ENCODE measurements at places on chromosomes 12 and 14. TPM values are rescaled to one million over a fixed set of nuclear protein-coding genes. Genes with fewer than 3 reads are reported as not detected.

DNA sequence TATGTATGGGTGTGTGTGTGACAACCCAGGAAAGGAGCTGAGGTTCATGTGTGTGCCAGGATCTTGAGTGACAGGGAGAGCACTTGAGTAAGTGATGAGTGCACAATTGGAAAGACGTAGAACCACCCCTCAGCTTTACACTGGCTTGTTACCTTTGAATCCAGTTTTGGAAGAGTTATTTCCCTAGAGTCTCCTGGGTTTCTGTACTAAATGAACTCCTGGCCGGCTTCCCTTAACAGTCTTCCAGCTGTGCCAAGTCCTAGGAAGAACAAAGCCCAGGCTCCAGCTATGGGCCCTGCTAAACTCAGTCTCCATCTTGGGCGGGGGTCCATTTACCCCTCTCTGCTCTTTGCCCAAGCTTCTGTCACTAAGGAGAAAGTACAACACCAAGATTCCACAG, 19.7 kb upstream of the NR1H4 start:
- peak; percentile 38 for DNase-seq
- H3K27ac ChIP-seq: no peak overlapping the region
- no peak overlapping the region for H3K4me3 ChIP-seq
- no peaks in the 10 kb centered on the region for H3K36me3 ChIP-seq
- peaks cover 15% of the 10 kb centered on the region for H3K4me1 ChIP-seq

DNA sequence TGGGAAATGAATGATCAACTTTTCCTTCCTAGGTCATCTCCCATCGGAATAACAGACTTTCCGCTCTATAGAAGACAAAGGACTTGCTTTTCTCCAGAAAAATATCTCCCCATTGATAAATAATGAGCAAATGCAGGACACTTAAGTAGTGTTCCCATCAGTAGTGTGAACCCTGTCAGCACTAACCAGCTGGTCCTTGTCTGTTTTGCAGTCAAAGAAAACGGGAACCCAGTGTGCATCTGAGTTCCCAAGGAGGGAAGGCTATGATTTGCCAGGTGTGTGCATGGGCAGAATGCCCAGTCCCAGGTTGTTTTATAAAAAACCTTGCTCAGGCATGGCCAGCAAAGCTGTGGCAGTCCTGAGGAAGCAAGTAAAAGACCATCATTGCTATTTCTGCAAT, 256.5 kb upstream of the HMGA2 start:
- H3K36me3 ChIP-seq: no peaks in the 10 kb centered on the region
- no peak for DNase-seq
- no peak overlapping the region for H3K4me3 ChIP-seq
- H3K4me1 ChIP-seq: peaks cover 4% of the 10 kb centered on the region

The CDH24 gene
- polyA plus RNA-seq: 2.1 TPM

DNA sequence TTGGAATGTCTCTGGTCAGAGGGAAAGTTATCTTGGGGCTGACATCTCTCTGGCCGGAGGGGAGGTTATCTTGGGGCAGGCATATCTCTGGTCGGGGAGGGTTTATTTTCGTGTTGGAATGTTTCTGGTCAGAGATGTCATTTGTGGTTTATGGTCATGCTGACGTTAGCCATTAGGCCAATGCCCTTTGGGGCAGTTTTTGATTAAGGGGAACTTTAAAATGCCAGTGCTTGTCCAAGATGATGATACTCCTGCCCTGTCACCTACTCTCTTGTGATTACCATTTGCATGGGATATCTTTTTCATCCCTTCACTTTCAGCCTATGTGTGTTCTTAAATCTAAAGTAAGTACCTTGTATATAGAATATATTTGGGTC, 29.0 kb upstream of the A2M start:
- no peak overlapping the region for H3K4me3 ChIP-seq
- no peaks in the 10 kb centered on the region for H3K4me1 ChIP-seq
- no peaks in the 10 kb centered on the region for H3K36me3 ChIP-seq

The KRT74 gene
- not detected for polyA plus RNA-seq

- no peak overlapping the region for H3K4me3 ChIP-seq
- DNase-seq: no peak
- H3K36me3 ChIP-seq: no peaks in the 10 kb centered on the region
- H3K27me3 ChIP-seq: no peaks in the 10 kb centered on the region
Measured at GRCh38 chr12:3958534-3958933, 85.3 kb upstream of the PARP11 start.

DNA sequence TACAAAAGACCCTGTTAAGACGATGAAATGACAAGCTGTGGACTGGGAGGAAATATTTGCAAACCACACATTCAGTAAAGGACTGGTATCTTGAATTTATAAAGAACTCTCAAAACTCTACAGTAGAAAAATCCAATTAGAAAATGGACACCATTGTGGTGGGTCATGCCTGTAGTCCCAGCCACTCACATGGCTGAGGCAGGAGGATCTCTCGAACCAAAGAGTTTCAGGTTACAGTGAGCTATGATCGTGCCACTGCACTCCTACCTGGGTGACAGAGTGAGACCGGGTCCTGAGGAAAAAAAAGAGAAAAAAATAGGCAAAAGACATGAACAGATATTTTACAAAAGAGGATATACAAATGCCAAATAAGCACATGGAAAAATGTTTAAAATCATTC, 41.9 kb downstream of the TTC6 start:
- H3K27ac ChIP-seq: no peak overlapping the region
- H3K27me3 ChIP-seq: no peaks in the 10 kb centered on the region
- H3K36me3 ChIP-seq: no peaks in the 10 kb centered on the region
- no peak for DNase-seq

DNA sequence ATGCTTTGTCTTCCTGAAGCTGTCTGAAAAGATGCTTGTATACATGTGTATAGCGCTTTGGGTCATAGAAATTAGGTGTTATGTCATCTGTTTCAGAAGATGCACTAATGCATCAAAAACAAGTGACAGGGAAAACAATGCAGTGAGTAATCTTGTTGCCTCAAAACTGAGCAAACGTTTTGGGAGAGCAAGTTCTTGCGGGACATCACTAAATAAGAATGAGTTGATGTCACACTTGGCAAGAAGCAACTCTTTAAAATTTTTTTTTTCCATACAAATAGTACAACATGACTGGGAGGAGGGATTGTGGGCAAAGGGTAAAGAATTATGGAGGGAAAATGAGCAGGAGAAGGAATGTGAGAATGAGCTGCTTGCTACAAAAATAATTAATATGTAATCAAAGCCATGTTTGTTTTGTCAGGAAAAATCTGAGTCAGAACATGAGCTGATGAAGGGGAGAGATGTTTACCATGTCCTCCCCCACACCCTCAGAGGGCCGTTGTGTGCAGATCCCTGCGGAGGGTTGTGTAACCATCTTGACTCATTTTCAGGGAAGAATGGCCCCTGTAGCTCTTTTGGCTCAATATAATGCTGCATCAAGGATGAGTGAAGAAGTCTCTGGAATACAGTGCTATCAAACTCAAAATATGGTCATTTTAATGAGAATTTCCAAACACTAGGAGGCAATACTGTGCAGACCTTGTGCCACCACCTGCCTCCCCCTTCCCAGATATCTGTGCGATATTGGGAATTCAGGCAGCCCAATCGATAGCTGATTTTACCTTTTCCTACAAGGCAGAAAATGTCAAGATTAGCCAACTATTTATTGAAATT, 41.4 kb downstream of the BORCS5 start:
- DNase-seq: peak; percentile 90
- H3K4me1 ChIP-seq: no peaks in the 10 kb centered on the region
- H3K36me3 ChIP-seq: no peaks in the 10 kb centered on the region
- no peaks in the 10 kb centered on the region for H3K27me3 ChIP-seq

GRCh38 chr12:10131111-10131690, 1.2 kb upstream of the CLEC7A start:
- H3K27me3 ChIP-seq: no peaks in the 10 kb centered on the region
- H3K27ac ChIP-seq: no peak overlapping the region
- DNase-seq: no peak
- H3K36me3 ChIP-seq: no peaks in the 10 kb centered on the region
- H3K4me1 ChIP-seq: no peaks in the 10 kb centered on the region

The KIF26A gene
- polyA plus RNA-seq: 0.32 TPM

The TEAD4 gene
- 6.7 TPM for polyA plus RNA-seq

DNA sequence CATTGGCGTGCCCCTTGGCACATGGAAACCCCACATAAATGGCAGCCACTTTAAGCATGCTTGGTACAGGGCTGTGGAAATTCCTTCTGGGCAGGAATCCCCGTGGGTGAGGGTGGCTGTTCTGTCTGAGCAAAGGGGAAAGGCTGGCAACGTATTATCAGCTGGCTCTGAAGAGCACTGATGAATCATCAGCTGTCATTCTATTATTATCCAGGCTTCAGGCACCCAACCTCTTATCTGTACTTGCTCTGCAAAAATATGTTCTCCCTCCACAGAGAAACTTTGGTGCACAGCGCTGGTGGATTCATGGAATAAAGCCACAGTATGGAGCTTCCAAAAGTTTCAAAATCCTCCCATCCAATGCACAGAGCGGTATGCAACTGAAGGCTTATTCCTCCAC, 167.1 kb downstream of the TBX5 start:
- no peak overlapping the region for H3K27ac ChIP-seq
- no peak overlapping the region for H3K4me3 ChIP-seq
- DNase-seq: no peak
- no peaks in the 10 kb centered on the region for H3K36me3 ChIP-seq

The IAPP gene
- polyA plus RNA-seq: not detected

The CAPS2 gene
- 7.5 TPM for polyA plus RNA-seq

The TAS2R42 gene
- polyA plus RNA-seq: not detected

DNA sequence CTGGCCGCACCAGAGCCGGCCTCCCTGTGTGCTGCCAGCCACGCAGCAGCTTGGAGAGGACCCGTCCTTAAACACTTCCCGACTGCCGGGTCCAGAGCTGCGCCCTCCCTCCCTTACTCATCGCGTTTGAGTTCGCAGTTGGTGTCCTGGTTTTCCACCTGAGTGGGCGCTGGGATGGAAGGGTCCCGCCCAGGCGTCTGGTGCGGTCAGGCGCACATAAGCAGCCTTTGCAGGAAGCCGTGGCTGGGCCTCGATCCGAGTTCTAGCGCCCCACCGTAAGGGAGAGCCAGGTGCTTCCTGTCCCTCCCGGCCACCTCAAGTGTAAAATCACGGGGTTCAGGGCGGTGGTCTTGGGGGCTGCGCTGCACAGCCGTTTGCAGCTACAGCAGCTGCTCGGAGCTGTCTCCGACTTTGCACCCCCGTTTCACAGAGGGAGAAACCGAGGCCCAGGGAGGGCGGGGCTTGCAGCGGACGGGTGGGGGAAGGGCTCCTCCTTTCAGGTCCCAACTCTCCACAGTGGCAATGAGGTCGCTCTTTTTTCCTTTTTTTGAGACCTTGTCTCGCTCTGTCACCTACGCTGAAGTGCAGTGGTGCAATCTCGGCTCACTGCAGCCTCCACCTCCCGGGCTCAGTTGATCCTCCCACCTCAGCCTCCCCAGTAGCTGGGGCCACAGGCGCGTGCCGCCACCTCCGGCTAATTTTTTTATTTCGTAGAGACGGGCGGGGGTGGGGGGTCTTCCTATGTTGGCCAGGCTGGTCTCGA, 51.3 kb downstream of the LRCOL1 start:
- H3K4me3 ChIP-seq: peak overlapping the region; percentile 65
- DNase-seq: no peak
- no peak overlapping the region for H3K27ac ChIP-seq
- H3K4me1 ChIP-seq: peaks cover 12% of the 10 kb centered on the region

GRCh38 chr14:100155049-100155621, 4.3 kb downstream of the DEGS2 start:
- peaks cover 4% of the 10 kb centered on the region for H3K4me1 ChIP-seq
- no peak overlapping the region for H3K27ac ChIP-seq
- H3K27me3 ChIP-seq: peaks cover 10% of the 10 kb centered on the region
- no peak overlapping the region for H3K4me3 ChIP-seq
- no peaks in the 10 kb centered on the region for H3K36me3 ChIP-seq

GRCh38 chr12:132026061-132026795, 76.5 kb downstream of the EP400 start:
- no peak overlapping the region for H3K4me3 ChIP-seq
- H3K4me1 ChIP-seq: peaks cover 5% of the 10 kb centered on the region
- DNase-seq: no peak
- no peaks in the 10 kb centered on the region for H3K27me3 ChIP-seq

DNA sequence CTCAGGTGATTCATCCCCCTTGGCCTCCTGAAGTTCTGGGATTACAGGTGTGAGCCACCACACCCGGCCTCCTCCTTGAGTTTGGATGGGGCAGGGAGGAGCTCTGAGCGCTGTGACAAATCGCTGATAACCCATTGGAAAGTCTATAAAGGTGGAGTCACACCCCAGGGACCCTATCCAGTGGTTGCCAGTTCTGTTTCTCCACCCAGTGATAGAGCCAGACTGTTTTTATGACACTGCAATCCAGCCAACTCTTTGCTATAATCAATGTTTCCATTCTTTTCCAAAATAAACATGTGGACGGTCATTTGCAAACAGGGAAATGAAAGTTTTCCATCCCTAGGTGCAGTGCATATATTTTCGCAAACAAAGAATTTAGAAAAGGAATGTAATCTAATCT, 142.0 kb upstream of the PELI2 start:
- no peaks in the 10 kb centered on the region for H3K4me1 ChIP-seq
- H3K27me3 ChIP-seq: no peaks in the 10 kb centered on the region

GRCh38 chr12:54042970-54043853, 10.4 kb downstream of the HOXC5 start:
- no peak overlapping the region for H3K27ac ChIP-seq
- no peaks in the 10 kb centered on the region for H3K27me3 ChIP-seq
- no peaks in the 10 kb centered on the region for H3K36me3 ChIP-seq
- DNase-seq: peak; percentile 35

The SRSF5 gene
- polyA plus RNA-seq: 384 TPM

- no peaks in the 10 kb centered on the region for H3K36me3 ChIP-seq
- H3K4me3 ChIP-seq: no peak overlapping the region
- no peak overlapping the region for H3K27ac ChIP-seq
- DNase-seq: no peak
Measured at GRCh38 chr12:113659015-113659414, 187.3 kb upstream of the LHX5 start.

- H3K36me3 ChIP-seq: no peaks in the 10 kb centered on the region
- peaks cover 5% of the 10 kb centered on the region for H3K4me1 ChIP-seq
- no peak overlapping the region for H3K27ac ChIP-seq
Measured at GRCh38 chr12:107759410-107759809, 1.5 kb downstream of the PRDM4 start.

- H3K27ac ChIP-seq: no peak overlapping the region
- H3K27me3 ChIP-seq: no peaks in the 10 kb centered on the region
- no peak overlapping the region for H3K4me3 ChIP-seq
- no peak for DNase-seq
- H3K36me3 ChIP-seq: no peaks in the 10 kb centered on the region
Measured at GRCh38 chr12:115932066-115932465, 345.4 kb downstream of the MED13L start.

- peaks cover 5% of the 10 kb centered on the region for H3K4me1 ChIP-seq
- no peak for DNase-seq
- H3K4me3 ChIP-seq: no peak overlapping the region
- H3K27me3 ChIP-seq: no peaks in the 10 kb centered on the region
Measured at GRCh38 chr12:93302331-93303229, 75.1 kb upstream of the NUDT4 start.

DNA sequence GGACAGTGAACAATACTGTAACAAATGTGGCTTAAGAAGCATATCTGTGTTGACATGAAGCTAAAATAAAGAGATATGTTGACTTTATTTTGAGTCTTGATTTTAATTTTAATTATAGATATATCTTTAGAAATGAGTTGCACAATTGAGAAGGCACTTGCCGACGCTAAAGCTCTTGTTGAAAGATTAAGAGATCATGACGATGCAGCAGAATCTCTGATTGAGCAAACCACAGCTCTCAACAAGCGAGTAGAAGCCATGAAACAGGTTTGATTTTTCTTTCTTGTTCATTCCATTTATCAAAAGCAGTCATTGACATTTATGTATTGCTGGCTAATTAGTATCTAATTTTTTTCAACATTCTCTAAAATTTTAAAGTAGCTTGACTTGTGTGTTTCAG, 15.8 kb downstream of the FGFR1OP2 start:
- no peaks in the 10 kb centered on the region for H3K4me1 ChIP-seq
- H3K4me3 ChIP-seq: no peak overlapping the region
- H3K36me3 ChIP-seq: no peaks in the 10 kb centered on the region
- no peak for DNase-seq

Data from ovary (tissue), 10 donors.